Mucosa of gallbladder (tissue), 1 donor: ENCODE measurements at places on chromosomes 2 and 18.
A peak's percentile ranks its signal among the peaks of the same experiment; 100 is the strongest.

GRCh38 chr2:132605236-132606180, 64.5 kb downstream of the LYPD1 start:
- no peak for DNase-seq

GRCh38 chr18:48026216-48026615, 95.8 kb upstream of the SMAD2 start:
- DNase-seq, result no peak

DNA sequence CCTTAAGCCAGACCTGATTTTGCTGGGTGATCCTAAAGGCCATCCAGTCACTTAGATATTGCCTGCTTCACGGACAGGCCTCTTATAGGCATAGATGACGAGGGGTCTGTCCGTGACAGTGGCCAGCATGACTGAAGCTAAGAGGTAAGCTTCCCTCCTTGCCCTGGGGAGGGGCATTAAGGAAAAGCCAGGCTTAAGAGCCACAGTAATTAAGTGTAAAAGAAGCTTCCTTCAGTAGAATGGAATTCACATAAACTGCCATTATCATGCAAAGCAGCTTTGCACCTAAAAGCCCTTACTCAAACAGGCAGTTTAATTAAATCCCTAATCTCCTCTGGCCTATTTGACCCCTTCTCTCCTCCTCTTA, 99.4 kb upstream of the PKDCC start:
- no peak for DNase-seq

DNA sequence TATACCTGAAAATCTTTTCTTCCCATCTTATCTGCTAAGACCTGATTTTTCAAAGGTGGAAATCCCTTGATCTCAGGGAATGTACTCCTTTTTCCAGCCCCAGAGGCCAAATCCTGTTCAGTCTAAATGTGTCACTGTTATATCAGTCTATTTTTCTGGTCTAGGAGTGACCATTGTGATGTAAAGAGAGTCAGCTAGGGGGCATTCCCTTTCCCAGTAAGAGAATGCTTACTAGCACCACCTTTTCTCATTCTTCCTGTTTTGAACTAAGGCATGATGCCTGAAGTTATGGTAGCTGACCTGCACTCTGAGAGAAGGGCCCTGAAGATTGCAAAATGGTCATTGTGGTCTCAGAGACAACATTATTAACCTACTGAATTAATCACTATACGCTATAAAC, 124.1 kb upstream of the XIRP2 start:
- no peak for DNase-seq

DNA sequence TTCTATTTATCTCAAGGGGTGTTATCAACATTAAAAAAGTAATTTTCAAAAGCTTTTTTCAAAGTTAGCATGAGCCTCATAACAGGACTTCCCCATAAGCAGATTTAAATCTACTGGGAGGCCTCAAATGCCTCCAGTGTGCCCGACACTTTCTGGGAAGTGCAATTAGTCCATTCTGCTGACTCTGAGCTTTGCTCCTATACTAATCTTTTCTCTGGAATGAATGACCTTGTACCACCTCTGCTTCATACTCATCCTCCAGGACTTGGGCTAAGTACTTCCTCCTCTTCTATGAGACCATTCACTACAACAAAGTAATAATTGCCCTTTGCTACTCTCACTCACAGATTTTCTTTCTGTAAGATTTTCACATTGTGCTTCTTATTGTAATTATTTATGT, 111.1 kb downstream of the RIT2 start:
- no peak for DNase-seq

GRCh38 chr2:112646102-112646719, 472 bp downstream of the SLC20A1 start:
- DNase-seq, result no peak

DNA sequence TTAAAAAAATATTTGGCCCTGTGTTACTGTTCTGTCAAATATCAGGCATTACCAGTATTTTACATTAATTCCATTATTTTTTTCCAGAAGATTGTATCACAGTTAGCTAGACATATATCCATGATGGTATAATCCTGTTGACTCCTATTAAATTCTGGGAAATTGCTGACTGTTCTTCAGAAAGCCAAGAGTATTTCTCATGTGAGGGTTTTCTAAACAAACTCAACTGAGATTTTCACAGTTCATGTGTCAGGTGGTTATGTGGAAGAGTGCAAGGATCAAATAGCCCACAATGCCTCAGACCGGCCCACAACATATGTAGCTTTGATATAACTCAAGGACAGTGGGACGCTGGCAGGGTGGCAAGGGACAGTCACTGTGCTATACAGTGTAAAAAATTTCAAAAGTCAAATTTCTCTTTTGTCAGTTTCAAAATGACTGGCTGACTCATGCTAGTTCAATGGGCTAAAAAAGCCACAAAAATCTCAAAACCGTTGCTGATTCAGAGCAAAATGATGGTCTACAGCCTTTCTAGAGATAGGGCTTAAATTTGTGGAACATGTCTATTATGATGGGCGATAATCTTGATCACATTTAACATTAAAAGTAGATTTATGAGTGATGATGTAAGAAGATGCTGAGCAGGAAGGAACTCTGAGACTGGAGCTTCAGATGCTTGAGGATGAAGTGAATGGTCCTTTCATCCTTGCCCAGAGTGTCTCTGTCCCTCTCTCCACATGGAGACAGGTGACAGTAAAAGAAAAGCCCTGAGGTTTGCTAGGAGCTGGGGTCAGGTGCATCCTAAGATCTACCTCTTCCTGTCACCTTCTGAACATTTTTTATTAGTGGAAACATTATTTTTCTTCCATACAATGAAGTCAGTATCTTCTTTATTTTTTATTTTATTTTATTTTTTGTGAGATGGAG, 175.8 kb upstream of the PIEZO2 start:
- no peak for DNase-seq

DNA sequence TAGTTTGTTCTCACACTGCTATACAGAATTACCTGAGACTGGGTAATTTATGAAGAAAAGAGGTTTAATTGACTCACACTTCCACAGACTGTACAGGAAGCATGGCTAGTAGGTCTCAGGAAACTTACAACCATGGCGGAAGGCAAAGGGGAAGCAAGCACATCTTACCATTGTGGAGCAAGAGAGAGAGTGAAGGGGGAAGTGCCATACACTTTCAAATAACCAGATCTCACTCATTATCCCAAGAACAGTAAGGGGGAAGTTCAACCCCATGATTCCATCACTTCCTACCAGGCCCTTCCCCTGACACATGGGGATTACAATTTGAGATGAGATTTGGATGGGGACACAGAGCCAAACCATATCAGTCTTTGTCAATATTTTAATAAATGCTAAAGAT, 5.0 kb upstream of the CRYGB start:
- DNase-seq, result no peak

DNA sequence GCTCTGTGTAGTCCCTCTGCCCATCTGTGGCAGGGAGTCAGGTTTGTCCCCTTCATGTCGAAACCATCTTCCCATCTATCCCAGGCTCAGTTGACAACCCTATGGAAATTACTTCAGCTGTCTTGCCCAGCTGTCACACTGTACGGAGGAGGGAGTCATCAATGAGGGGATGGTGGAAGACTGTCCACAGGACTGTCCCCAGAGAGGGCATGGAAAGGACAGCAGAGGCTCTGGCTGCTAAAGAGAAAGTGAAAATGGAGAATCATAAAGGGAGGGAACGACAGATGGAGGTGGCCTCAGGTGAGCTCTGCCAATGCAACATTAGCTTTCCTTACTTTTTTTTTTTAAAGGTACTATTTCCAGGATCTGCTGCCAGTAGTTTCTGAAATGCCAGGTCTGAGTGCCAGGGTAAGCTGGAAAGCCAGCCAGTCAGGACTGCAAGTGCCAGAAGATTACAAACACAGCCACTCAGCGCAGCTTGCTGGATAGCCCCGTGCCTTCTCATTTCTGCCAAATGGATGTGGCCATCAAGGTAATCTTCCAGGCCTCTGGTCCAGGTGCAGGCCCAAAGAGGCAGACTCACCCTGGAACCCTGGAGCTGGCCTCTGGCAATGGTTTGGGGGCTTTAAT, 192.8 kb downstream of the AGPS start:
- DNase-seq, result no peak

- DNase-seq, result no peak
Measured at GRCh38 chr2:36770542-36771287, 74.2 kb downstream of the VIT start.

GRCh38 chr18:45976566-45976965, 9.4 kb upstream of the EPG5 start:
- no peak for DNase-seq

- DNase-seq, result no peak
Measured at GRCh38 chr2:45851576-45852304, 200.3 kb downstream of the PRKCE start.

DNA sequence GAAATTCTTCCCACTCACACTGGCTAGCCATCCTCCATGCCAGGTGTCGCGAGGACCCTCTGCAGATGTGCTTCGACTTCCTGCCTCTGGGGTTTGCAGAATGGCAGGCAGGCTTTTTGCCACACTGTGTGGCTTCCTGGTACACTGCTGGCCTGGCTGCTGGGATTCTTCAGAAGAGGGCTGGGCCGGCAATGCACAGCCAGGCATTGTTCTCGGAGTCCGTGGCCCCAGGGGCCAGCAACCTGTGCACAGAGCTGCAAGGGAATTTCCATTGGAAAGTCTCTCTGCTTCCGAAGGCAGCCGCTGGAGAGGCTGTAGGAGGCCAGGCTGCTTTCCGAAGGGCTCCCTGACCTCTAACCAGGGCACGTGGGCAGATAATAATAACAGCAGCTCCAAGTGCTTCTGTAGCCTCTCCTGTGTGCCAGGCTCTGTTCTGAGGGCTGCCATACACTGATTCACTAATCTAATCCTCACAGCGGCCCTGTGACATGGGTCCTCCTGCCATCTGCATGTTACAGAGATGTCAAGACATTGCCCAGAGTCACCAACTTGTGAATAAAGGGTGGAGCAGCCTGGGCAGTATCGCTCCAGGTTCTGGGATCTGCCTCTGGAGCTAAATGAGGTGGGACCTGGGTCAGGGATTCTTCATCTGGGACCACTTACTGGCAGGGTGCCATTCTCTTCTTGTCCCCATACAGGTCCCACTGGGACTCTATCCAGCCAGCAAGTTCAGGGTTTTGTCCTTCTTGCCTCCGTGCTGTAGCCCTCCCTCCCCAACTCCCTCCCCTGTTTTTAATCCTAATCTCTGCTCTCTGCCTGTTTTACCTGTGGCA, 5.0 kb downstream of the LDLRAD4 start:
- DNase-seq, result peak; percentile 42

DNA sequence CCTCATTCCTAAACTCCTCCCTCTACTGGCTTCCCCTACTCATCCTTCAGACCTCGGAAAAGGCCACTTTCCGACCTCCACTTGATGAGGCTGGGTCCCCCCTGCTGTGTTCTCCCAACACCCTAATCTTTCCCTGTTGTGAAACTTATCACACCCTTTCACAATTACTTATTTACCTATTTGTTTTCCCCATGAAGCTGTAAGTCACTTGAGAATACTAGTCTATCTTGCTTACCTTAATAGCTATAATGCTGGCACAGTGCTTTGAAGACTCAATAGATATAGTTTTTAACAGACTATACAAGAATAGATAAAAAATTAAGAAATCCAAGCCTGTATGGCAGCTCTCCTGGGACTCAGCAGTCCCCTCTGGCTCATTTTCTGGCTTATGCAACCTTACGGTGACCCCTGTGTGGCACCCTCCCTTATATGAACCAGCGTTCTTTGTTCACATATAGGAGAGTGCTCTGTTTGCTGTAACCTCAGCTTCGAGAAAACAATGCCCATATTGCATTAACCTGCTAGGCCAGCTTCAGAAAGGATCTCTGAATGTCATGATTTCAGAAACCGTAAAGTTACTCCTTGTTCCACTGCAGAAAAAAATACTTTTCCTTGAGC, 220.4 kb upstream of the PKDCC start:
- no peak for DNase-seq

DNA sequence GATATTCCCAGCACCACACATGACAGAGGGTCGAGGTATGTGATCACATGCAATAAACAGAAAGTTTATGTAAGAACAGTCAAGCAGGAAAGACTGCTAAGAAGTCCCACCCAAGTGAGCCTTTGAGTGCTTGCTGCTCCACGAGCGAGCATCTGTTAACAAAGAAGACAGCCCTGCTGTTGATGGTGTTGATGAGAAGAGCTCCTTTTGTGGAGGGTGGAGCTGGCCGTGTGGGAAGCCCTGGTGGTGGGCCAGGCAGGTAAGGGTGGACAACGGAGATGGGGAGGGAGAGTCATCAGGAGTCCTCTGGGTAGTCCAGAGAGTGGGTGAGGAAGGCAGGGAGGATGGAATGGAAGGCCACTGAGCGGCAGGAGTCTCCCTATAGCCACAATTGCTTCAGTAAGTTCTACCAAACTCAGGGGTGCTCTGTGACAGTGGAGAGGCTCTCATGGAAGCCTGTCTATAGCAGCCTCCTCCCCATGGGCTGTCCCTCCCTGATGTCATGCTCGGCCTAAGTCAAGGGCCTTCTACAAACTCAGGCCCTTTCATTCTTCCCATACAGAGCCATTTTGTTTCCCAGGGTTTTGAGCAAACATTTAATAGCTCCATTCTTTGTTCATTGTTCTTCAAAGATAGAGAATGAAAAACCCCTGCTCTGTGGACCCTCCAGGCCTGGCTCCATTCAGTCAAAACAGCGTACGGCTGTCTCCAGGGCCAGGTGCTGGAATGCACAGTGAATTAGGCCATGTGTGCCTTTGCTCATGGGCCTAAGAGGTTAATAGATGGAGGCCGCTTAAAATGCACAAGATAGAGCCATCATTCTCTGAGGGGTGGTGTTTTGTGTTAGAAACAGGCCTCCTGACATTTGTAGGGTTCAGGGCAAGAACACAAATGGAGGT, 494.2 kb upstream of the RAB6C start:
- no peak for DNase-seq
